Naive thymus-derived CD4-positive, alpha-beta T cell (primary cell): ENCODE measurements at places on chromosomes 2 and 18. TPM values are rescaled to one million over a fixed set of nuclear protein-coding genes. Genes with fewer than 3 reads are reported as not detected.

DNA sequence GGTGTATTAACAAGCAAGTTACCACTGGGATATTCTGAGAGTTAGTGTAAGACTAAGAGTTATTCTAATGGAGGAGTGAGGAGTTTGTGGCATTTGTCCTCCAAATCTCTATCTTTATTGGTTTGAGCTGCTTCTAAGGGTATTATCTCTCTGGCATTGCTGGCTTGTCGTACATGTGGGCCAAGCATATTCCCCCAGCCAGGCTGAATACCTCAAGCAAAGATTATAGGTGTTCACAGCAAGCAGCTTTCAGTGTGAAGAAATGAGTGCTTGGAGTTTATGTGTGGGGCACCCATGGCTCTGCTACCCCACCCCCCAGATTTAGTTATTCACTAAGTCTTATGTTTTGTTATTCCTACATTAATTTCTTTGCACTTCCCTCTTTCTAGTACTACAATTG lies 193.6 kb upstream of the FANCL start:
- no peak overlapping the region for H3K27ac ChIP-seq
- no peak for DNase-seq
- H3K4me3 ChIP-seq = no peak overlapping the region
- H3K4me1 ChIP-seq = no peaks in the 10 kb centered on the region

DNA sequence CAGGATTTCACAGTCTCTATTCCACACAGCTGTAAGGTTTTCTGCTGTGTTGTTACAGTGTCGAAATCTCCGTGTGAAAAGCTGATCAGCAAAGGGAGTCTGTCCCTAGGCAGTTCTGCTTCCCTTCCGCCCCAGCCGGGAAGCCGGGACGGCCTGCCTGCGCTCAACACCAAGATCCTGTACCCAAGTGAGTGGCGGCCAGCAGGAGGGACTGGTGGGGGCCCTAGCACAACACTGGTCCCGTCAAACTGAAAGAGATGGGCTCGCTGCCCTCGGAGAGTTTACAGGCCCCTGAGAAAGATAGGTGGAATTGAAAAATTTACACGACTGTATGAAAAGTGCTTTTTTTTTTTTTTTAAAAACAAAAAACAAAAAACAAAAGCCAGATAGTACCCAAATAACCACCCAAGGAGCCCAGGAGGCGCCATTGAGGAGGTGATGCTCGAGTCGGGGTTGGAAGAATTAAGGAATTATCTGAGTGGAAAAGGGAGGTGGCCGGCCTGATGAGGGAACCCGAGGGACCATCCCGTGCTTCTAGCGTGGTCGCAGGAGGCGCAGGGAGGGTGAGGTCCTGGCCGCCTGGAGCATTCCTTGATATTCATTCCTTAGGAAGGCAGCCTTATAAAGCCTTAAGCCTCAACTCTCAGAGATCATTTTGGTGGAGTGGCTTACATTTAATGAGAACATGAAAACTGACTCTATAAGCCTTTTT lies 96.7 kb downstream of the DGKD start:
- DNase-seq = no peak
- no peak overlapping the region for H3K27ac ChIP-seq
- H3K4me3 ChIP-seq = no peak overlapping the region
- no peaks in the 10 kb centered on the region for H3K4me1 ChIP-seq
- peaks cover 65% of the 10 kb centered on the region for H3K36me3 ChIP-seq

DNA sequence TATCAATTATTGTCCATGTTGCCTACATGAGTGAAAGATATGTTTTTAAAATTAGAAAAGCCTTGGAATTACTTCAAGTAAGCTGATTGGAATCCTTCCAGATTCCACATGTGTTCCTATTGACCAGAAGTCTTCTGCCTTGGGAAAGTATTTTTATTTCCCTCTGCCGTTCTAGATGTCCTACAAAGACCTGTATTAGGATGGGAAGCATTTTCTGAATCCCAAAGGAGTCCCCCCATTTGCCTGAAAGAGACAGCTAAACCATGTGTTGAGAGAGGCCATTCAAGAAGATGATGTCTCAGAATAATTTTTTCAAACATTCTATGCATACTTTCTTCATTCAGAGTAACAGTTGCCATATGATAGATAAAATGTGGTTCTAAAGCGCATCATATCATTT lies 19.0 kb upstream of the MYO1B start:
- H3K36me3 ChIP-seq = no peaks in the 10 kb centered on the region
- no peaks in the 10 kb centered on the region for H3K27me3 ChIP-seq
- no peak overlapping the region for H3K4me3 ChIP-seq
- no peak overlapping the region for H3K27ac ChIP-seq
- H3K4me1 ChIP-seq = no peaks in the 10 kb centered on the region

DNA sequence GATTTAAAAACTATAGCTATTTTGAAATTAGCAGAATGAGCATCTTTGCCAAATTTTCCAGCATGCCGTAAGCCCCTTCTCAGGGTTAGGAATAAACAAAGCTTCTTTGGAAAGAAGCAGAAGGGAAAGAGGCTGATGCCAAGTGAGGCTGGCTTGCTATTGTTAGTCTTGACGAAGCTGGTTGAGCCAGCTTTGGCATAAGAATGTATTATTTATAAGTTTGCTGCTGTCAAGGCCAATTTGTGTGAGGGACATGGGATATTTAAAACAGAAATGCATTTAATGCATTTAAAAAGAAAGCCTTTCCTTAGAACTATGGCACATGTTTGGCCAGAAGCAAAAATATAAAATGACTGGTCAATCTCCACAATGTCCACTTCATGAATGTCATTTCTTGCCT lies 52.5 kb upstream of the TTN start:
- no peaks in the 10 kb centered on the region for H3K27me3 ChIP-seq
- H3K4me1 ChIP-seq = no peaks in the 10 kb centered on the region
- no peak for DNase-seq
- no peak overlapping the region for H3K27ac ChIP-seq
- H3K36me3 ChIP-seq = peaks cover 15% of the 10 kb centered on the region
- no peak overlapping the region for H3K4me3 ChIP-seq

DNA sequence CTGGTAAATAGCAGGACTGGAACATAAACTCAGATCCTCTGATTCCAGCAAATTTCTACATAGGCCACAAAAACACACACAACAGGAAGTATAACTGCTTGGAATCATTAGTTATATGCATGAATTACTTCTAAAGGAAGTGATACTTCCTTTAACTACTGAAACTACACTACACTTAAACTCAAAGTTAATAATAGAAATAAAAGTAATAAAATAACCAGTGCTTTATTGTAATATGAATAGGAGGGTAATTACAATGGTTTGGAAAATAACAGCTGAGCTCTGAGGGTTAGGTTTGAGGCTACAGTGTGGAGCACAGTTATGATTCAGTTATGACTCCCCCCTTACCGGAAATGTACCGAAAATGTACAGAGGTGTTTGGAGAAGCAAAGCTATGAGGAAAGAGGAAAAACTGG lies 18.5 kb upstream of the POLI start:
- no peak overlapping the region for H3K4me3 ChIP-seq
- H3K27ac ChIP-seq = no peak overlapping the region
- no peaks in the 10 kb centered on the region for H3K36me3 ChIP-seq
- DNase-seq = no peak

- no peaks in the 10 kb centered on the region for H3K27me3 ChIP-seq
- H3K4me1 ChIP-seq = no peaks in the 10 kb centered on the region
- no peaks in the 10 kb centered on the region for H3K36me3 ChIP-seq
- H3K4me3 ChIP-seq = no peak overlapping the region
- DNase-seq = no peak
Measured at GRCh38 chr2:182142062-182142461, 156.4 kb downstream of the PPP1R1C start.

NTSR2 gene
- total RNA-seq = not detected

- no peaks in the 10 kb centered on the region for H3K27me3 ChIP-seq
- H3K27ac ChIP-seq = no peak overlapping the region
Measured at GRCh38 chr2:12080360-12080759, 333.9 kb downstream of the LPIN1 start.

DNA sequence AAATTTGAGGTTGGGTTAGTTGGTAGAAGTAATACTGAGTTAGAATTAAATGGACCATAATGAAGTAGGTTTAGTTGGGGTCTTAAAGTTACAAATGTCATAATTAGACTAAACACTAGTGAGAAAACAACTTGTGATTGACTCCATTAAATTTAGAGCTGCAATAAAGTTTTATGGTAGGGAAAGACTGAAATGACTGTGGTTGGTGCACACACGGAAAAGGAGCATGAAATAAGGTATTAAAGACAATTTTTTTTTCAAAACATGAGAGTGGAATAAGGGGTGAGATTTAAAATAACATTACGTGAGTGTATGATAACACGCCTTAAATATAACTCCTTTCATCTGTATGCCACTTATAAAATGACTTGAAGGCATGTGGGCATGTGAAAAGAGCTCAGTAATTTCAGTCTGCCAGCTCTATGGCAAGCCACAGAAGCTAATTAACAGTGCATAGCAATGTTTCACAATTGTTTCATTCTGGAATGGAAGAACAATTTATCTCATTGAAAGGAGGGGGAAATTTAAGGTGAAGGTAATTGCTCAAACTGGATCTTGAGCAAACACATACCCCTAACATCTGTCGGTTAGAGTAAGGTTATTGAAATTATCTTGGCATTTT lies 1.4 kb downstream of the FRZB start:
- H3K27ac ChIP-seq = no peak overlapping the region
- peaks cover 6% of the 10 kb centered on the region for H3K27me3 ChIP-seq

GRCh38 chr2:165686800-165687199 lies 107.2 kb downstream of the GALNT3 start:
- no peak for DNase-seq
- no peaks in the 10 kb centered on the region for H3K4me1 ChIP-seq
- no peaks in the 10 kb centered on the region for H3K36me3 ChIP-seq
- no peak overlapping the region for H3K27ac ChIP-seq

DNA sequence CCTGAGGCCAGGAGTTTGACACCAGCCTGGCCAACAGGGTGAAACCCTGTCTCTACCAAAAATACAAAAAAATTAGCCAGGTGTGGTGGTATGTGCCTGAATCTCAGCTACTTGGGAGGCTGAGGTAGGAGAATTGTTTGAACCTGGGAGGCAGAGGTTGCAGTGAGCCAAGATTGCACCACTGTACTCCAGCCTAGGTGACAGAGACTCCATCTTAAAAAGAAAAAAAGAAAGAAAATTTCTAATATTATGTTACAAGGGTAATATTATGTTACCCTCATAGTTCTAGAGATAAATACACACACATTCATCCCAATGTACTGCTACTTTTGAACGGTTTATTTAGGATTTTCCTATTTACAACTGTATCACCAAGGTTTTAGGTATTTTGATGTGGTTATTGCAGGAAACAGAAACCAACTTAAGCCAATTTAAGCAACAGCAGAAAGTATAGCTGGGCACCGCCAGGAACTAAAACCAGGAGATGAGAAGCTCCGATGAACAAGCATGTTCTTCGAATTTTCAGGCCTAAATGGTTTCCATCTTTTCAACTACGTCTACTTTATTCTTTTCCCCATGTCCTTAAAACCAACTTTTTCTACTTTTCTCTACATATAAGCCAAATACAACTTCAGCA lies 11.8 kb upstream of the ROCK1 start:
- no peak overlapping the region for H3K27ac ChIP-seq
- no peak overlapping the region for H3K4me3 ChIP-seq
- no peaks in the 10 kb centered on the region for H3K4me1 ChIP-seq
- no peak for DNase-seq
- H3K27me3 ChIP-seq = peaks cover 2% of the 10 kb centered on the region

GRCh38 chr18:61379827-61380226 lies 46.6 kb downstream of the CDH20 start:
- H3K36me3 ChIP-seq = no peaks in the 10 kb centered on the region
- no peak overlapping the region for H3K4me3 ChIP-seq
- no peaks in the 10 kb centered on the region for H3K4me1 ChIP-seq
- no peak for DNase-seq
- H3K27me3 ChIP-seq = no peaks in the 10 kb centered on the region

DNA sequence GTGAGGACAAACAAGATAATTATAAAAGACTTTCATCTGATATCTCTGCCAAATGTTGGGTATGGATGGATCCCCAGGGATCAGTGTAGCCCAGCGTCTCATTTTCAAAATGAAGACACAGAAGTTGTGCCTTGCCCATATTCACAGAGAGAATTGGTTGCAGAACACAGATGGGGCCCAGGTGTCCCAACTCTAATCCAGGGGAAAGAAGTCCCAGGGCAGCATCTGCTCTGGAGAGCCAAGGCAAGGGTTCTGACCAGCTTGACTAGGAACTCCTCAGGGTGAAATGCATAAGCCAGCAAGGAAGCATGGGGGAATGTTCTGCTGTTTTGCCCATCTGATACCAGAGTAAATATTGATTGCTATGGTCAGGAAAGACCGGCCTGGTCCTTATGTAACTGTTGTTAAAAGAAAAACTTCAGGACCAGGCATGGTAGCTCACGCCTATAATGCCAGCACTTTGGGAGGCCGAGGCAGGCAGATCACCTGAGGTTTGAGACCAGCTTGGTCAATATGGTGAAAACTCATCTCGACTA lies 68.7 kb upstream of the CABLES1 start:
- no peak overlapping the region for H3K4me3 ChIP-seq
- no peaks in the 10 kb centered on the region for H3K36me3 ChIP-seq
- no peak overlapping the region for H3K27ac ChIP-seq
- no peaks in the 10 kb centered on the region for H3K27me3 ChIP-seq

DNA sequence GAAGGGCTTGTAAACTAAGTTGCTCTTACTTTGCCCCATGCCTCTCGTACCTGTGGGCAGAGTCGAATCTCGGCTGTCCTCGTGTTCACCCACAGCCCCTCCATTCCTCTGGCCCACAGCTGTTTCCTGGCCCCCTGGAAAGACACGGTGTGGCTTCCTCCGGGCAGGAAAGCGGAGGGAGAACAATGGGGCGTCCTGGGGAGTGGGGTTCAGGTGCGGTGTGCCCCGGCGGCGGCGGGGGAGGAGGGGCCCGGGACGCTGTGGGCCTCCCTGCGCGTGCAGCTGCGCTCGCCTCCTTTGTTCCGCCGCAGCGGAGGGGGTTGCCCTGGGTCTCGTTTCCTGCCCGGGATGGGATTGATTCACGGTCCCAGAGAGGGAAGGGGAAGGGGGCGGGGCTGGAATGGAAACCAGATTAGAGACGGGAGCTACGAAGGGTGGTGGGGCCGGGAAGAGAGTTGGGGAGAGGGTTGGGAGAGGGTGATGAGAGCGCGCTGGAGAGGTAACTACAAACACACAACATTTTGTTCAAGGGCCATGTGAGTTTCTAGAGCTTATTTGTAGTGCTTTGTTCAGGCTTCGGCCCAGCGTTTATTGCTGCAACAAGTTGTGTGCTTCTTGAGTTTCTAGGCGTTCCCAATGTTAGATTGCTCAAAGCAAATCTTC lies 796 bp downstream of the MYO1B start:
- DNase-seq = peak; percentile 32
- no peak overlapping the region for H3K27ac ChIP-seq
- H3K4me1 ChIP-seq = no peaks in the 10 kb centered on the region
- H3K27me3 ChIP-seq = peaks cover 4% of the 10 kb centered on the region
